ENCODE measurements at places on chromosomes 5 and 9.

DNA sequence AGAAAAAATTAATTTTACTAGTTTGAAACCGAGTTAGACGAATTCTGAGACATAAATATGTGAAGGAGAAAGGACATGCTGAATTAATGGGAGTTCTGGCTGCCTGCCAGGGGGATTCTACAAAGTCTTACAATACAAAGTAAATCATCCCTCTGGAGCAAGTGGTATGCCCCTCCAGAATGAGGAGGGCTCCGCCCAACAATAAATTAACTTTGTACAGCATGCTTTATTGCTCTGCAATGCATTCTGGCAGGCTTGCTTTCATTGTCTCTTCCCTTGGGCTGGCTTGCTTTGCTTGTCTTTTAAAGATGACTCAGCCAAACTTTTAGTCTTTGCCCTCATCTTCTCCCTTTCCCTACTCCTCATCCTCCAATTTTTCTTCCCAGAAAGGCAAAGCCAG lies 11.7 kb upstream of the PCDHB1 start:
- no peak for DNase-seq

- peak; percentile 52 for DNase-seq
These were observed 1.8 kb upstream of the ENTPD2 start for GRCh38 chr9:137055385-137056364.

DNA sequence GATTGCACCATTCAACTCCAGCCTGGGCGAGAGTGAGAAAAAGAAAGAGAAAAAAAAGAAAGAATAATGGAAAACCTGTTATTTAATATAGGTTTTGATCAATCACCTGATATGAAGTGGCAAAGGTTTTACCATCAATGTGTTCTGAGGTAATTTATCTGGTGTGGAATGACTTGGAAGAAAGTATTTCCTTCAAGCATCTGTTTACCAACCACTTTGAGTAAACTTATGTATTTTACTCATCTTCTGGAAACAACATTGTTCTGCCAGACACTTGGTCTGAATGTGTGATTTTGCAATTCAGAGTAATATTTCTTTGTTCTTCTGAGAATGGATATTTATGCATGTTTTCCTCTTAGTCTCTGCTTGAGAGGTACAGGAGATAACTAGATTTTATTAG lies 24.3 kb downstream of the KIF2A start:
- DNase-seq, result no peak

- DNase-seq, result no peak
These were observed 51.1 kb downstream of the PSMB7 start for GRCh38 chr9:124364141-124364540.

- DNase-seq, result no peak
These were observed 34.5 kb downstream of the FNBP1 start for GRCh38 chr9:130008538-130008937.

GRCh38 chr5:113250341-113250953 lies 184.3 kb downstream of the TSSK1B start:
- no peak for DNase-seq

GRCh38 chr5:22242532-22242931 lies 610.6 kb downstream of the CDH12 start:
- DNase-seq, result no peak

- no peak for DNase-seq
These were observed 20.9 kb upstream of the SYNPO start for GRCh38 chr5:150619359-150620230.

DNA sequence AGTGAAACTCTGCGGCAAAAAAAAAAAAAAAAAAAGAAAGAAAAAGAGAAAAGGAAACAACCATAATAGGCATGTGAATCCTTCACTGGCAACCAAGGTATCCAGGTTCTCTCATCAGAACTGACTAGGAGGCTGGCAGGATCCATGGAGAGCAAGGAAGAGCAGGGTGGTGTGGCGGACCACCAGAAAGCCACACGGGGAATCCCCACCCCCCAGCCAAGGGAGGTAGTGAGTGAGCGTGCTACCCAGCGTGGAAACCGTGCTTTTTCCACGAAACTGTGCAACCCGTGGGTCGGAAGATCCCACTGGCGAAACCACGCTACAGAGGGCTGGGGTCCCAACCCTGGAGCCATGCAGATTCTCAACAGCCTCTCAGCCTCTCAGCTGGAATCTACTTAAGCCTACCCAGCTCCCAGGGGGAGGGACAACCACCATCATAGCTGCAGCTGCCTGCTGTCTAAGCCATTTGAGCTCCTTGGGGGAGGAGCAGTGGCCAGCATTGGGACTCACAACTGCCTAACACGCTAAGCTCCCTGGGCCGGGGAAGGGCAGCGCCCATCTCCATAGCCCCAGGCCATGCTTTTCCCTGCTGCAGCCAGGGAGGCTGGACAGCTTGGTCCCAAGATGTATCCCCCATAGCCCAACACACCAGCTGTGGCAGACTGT lies 91.6 kb downstream of the PRELID2 start:
- no peak for DNase-seq
